Activated naive CD4-positive, alpha-beta T cell treated with anti-CD3 and anti-CD28 coated beads for 36 hours (primary cell): ENCODE measurements at places on chromosomes 5 and 9. TPM values are rescaled to one million over a fixed set of nuclear protein-coding genes. Genes with fewer than 3 reads are reported as not detected.

- H3K27me3 ChIP-seq: peaks cover 46% of the 10 kb centered on the region
- no peak for DNase-seq
- no peak overlapping the region for H3K4me3 ChIP-seq
- H3K4me1 ChIP-seq: peaks cover 6% of the 10 kb centered on the region
- H3K27ac ChIP-seq: no peak overlapping the region
Observed at GRCh38 chr9:135090547-135090946, 3.1 kb downstream of the OLFM1 start.

GRCh38 chr5:153991168-153991567, 47.5 kb downstream of the FAM114A2 start:
- no peak for DNase-seq
- H3K4me3 ChIP-seq: no peak overlapping the region
- no peaks in the 10 kb centered on the region for H3K27me3 ChIP-seq
- H3K36me3 ChIP-seq: peaks cover 14% of the 10 kb centered on the region
- H3K27ac ChIP-seq: no peak overlapping the region

Gene CDC20B
- total RNA-seq: not detected

Gene LECT2
- not detected for total RNA-seq

Gene LIFR
- total RNA-seq: 0.20 TPM

DNA sequence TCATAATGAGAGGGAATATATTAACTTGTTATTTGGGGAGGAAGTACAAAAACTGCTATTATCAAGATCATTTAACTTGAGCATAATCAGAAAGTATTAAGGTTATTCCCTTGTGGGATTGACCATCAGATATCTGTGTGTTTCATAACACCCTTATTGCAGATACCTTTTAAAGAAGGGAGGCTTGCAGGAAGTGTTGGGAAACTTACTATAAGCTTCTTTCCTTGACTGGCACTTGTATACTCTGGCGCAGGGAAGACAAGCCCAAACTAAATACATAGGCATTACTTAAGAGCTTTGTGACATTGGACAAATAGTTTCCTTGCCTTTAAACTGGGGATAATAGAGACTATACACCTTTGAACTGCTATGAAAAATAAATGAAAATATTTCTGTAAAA, 50.9 kb downstream of the PIK3R1 start:
- no peaks in the 10 kb centered on the region for H3K27me3 ChIP-seq
- H3K27ac ChIP-seq: peak overlapping the region; percentile 30
- no peak overlapping the region for H3K4me3 ChIP-seq
- DNase-seq: no peak
